ENCODE measurements at places on chromosomes 6 and 20.
A peak's percentile ranks its signal among the peaks of the same experiment; 100 is the strongest.

DNA sequence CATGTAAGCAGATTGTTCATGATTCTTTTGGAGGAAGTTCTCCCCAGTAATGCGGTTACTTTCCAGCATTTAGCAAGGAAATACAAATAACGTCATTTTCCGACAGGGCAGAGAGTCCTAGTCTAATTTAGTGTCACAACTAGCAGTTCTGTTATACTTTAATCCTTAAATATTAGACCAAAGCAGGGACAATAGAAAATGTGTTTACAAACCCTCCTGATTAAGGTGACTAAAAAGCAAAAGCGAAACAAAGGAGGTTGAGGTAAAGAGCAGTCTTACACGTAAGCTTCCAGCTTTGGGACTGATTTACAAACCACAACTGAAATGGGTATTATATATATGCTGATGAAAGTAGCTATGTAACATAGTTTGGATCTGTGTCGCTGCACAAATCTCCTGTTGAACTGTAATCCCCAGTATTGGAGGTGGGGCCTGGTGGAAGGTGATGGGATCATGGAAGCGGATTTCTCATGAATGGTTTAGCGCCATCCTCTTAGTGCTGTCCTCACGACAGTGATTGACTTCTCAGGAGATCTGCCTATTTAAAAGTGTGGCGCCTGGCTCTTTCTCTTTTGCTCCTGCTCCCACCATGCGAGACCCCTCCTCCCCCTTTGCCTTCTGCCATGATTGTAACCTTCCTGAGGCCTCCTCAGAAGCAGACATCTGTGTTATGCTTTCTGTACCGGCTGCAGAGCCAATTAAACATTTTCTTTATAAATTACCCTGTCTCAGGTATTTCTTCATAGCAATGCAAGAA is 81.9 kb downstream of the PLCB1 start:
- no peak for DNase-seq

GRCh38 chr6:130827247-130828149 is at the start of gene SMLR1:
SMLR1 (plus strand) TSS chr6:130827406; CDS start chr6:130827414, 8 bp downstream.
- DNase-seq: no peak

DNA sequence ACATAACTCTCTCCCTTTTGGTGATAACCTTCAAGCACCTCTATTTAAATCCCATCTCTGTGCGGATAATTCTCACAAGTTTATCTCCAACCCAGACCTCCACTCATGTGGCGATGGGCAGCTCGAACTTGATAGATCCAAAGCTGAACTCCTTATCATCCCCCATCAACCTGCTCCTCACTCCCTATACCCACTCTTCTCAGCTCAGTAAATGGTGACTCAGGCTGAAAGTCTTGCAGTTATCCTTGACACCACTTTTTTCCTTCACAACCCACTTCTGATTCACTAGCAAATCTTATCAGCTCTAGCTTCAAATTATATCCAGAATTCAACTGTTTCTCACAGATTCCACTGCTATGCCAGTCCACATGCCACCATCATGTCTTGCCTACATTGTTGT is 155.3 kb upstream of the STXBP5 start:
- no peak for DNase-seq

DNA sequence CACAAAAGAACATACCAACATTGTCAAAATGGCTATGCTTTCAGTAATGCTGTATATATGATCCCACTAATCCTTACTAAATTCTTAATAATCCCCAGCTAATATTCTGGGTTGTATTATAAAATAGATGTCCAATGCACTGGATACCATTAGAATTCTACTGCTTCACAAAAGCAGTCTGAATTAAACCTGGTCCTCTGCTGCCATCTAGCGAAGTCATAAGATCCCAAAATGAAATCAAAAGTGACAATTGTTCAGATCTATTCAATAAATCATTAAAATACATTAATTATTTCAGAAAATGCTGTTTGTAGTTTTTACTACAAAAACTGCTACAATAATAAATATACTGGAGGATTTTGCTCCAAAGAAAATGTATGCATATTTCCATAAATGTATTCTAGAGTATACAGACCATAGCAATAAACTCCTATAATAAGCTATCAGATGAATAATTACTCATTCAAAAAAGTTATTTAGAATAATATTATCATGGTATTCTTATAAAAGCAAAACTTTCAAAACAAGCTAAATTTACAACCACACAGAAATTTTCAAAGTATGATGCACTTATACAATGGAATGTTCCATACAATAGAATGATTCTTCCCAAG is 92.6 kb downstream of the RNGTT start:
- no peak for DNase-seq

DNA sequence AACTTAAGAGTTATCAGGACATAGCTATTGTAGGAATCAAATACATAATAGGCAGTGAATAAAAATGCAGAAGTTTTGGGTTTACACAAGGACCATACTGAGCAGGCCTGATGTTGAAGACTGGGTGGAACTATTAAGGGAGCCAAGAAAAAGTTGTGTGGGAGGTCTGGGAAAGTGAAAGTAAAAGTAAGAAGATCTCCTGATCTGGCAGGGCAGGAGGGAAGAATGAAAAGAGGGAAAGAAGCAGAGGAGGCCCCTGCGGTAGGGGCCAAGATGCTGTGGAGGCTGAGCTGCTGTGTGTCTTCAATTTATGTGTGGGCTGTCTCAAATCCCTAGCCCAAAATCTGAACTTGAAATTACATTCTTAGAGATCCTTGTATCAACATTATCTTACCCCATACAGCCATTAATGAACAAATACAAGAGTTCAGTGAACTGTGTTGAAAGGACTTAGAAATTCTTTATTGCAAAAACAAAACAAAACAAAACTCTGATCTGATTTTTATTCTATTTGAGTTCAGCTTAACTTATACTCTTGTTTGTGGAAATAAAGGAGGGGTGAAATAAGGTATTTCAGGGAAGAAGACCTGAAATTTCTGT is 1183.8 kb downstream of the HACE1 start:
- no peak for DNase-seq

GRCh38 chr6:42131531-42131930 is 10.9 kb downstream of the C6orf132 start:
- no peak for DNase-seq

GRCh38 chr6:83952830-83953229 is 80.7 kb upstream of the MRAP2 start:
- no peak for DNase-seq

GRCh38 chr6:33839399-33840047 is 35.7 kb upstream of the MLN start:
- DNase-seq: no peak

DNA sequence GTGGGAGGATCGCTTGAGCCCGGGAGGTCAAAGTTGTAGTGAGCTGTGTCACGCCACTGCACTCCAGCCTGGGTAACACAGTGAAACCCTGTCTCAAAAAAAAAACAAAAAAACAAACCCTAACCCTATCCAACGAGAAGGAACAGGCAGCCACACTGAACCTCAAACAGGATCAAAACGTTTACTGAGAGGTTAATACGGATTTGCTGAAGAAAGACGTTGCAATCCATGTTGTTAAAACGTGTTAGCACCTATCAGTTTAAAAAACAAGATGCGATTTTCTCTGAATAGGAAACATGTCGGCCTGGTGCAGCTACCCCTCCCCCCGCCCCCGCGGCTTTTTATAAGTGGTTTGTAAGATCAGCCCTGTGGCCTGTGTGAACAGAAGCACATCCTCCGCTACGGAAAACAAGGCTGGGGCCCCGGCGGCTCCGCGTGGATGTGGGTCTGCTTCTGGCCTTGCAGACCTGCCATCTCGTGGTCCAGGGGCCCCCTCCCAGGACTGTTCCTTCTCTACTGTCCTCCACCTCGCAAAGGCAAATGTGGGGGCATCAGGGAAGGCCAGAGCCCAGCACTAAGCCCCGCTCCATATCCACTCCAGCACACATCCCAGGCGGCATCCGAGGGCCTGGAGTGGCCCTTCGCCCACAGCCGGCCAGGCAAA is 11.4 kb downstream of the SLC2A4RG start:
- no peak for DNase-seq

DNA sequence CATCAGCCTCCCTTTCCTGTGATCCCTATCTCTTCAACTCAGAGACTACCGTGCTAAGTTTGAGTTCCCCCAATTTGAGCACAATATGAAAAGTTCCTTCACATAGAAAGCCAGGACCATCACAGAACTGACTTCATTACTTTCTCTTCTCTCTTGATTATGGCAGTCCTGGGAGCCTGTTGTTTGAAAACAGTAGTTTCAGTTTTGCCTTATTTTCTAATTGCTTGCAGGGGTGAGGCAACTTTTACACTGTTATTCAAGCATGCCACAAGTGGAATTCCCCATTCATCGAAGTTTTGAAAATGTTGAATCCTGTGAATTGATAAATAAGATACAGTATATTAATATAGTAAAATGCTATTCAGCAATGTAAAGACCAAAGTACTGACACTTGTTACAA is 569.7 kb upstream of the MARCKS start:
- no peak for DNase-seq

DNA sequence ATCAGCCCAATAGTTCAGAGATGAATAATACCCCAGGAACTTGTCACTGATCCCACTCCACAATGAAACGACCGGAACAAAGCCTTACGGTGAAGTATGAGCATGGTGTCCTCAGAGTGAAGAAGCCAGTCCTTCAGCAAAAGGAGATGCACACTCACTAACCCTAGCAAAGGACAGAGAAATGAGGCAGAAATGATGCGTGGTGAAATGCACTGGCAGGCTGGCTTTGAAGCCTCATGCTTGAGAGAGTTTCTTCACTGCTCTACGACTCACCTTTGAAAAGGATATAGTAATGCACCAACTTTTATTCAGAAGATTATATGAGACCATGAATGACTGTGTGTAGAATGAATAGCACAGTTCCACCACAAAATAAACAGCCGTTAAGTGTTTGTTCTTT is 74.8 kb downstream of the PHACTR1 start:
- no peak for DNase-seq

- no peak for DNase-seq
Observed at GRCh38 chr20:2658414-2659354, 5.3 kb downstream of the IDH3B start.

- DNase-seq: peak; percentile 41
Observed at GRCh38 chr6:130625825-130626527, 201.2 kb upstream of the SMLR1 start.

DNA sequence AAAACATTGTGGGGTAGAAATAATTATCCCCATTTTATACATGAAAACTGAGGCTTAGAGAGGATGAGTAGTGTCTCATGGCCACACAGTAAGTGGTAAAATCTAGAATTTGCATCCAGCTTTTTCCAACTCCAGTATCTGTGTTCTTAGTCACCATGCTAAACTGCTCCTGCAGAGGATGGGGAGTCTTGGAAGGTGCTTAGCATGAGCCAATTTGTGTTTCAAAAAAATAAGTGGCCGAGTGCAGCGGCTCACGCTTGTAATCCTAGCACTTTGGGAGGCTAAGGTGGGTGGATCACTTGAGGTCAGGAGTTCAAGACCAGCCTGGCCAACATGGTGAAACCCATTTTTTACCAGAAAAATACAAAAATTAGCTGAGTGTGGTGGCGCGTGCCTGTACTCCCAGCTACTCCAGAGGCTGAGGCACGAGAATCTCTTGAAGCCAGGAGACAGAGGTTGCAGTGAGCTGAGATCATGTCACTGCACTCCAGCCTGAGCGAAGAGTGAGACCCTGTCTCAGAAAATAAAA is 2.4 kb downstream of the C6orf89 start:
- DNase-seq: no peak

DNA sequence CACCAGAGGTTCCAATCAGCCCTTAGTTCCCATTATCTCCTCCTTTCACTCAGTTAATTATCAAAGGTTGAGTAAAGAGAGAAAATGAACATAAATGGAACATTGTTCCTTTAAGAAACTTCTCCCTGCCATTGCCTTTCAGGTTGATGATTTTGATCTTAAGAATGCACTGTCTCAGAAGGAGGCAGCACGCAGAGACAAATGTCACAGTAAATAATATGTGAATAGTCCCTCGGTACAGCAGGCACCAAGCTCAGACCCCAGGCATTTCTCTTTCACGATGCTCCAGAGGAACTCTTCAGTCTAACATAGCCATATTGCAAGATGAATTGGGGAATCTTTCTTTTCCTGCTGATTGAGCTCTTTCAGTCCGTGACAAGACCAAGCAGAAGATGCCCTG is 435.3 kb upstream of the SPTLC3 start:
- DNase-seq: no peak

DNA sequence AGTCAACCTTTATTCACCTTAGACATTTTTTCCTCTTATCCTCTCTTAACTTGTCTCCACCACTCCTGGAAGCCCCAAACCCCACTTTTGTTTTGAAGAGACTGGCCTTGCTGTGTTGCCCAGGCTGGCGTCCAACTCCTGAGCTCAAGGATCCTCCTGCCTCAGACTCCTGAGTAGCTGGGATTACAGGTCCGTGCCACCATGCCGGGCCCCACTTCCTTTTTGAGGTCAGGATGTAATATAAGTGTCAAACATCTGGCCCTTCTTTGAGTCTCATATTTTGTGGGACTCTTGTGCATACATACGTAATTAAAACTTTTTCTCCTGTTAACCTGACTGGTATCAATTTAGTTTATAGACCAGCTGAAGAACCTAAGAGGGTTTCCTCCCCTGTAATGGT is 1.4 kb upstream of the CDK19 start:
- no peak for DNase-seq

DNA sequence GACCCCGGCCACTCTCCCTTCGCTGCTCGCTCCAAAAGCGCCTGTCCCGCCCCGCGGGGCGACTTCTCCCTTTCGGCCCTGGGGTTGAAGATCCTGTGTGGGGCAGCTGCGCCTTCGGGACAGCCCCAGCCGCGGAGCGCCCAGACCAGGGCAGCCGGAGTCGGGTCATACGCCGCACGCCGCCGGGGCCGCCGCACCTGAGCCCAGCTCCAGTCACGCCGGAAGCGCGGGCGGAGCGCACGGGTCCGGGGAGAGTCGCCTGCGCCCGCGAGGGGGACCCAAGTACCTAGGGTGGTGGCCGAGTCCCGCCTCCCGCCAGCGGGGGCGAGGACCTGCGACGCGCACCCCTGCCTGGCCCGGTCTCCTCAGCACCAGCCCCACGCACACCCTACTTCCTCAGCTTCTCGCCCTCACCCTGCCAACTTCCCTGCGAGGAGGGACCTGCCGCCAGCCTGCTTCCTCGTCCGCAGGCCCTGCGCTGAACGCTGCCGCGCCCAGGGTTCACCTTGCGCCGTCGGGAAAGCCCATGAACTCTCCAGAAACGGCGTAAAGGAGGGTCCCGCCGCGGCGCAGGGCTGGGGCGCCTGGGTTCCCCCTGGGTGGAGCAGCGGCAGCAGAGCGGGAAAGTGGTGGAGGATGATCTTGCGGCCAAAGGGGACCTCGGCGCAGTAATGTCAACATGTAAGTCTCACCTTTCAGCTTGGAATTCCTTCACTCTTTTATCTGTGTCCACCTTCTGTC is at the start of gene ADGRG6:
Gene ADGRG6, plus strand, starts transcription at position 357 of the 741 bp plus-strand sequence. Its CDS starts 323 bp downstream, at position 680.
- no peak for DNase-seq

GRCh38 chr20:31663838-31664695 is 26.4 kb downstream of the COX4I2 start:
- DNase-seq: no peak

GRCh38 chr20:47506335-47506734 is 4.6 kb downstream of the NCOA3 start:
- no peak for DNase-seq

DNA sequence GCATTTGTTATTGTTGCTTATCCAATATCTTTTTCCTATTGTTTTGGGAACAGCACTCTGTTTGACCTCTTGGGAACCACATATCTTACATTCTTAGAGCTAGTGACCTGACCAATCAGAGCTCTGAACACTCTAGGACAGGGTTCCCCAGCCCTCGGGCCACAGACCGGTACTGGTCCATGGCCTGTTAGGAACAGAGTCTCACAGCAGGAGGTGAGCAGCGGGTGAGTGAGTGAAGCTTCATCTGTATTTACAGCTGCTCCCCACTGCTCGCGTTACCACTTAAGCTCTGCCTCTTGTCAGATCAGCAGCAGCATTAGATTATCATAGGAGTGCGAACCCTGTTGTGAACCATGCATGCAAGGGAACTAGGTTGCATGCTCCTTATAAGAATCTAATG is 226.0 kb upstream of the TSHZ2 start:
- no peak for DNase-seq

- DNase-seq: no peak
Observed at GRCh38 chr6:119626884-119627619, 277.5 kb upstream of the MAN1A1 start.

Measured in BJ (cell line).